ENCODE measurements at places on chromosomes 1 and 21.

GRCh38 chr1:55039342-55040082 lies at the start of gene PCSK9:
Gene PCSK9, plus strand, starts transcription at chr1:55039548. Its CDS starts 290 bp downstream, at chr1:55039838.
- no peak for DNase-seq

DNA sequence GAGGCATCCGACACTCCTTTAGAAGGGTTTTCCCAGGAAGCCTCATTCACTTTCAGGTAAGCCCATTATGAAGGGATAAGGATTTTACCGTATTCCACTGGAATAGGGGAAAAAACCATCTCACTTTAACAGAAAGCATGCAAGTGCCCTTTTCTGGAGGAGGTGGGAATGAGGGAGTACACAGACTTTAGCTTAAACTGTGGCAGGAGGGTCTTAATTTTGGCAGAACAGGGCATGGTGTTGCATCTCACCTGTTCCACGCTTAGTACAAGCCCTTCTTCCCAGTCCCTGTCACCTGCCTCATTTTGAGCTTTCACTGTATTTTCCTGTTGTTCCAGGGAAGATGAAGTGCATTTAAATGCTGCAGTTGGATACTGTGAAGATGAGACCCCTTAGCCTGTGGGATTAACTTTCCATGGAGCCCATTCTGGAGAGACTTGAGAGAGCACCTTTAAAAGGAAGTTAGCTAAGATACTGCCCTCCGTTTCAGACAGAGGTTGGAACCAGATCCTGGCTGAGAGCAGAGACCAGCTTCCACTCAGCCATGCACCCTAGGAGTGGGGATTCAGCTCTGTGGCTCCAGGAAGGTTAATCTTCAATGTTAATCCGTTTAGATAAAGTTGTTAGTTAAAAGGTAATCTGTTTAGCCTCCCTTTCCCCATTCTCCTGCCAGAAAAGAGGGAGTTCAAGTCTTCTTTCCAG lies 42.6 kb downstream of the PBX1 start:
- DNase-seq: no peak

- peak; percentile 78 for DNase-seq
These were observed 6.9 kb downstream of the TNFRSF1B start for GRCh38 chr1:12173631-12174121.

- DNase-seq: no peak
These were observed 18.5 kb upstream of the KCNE2 start for GRCh38 chr21:34345091-34345871.

GRCh38 chr1:159743651-159744410 lies 29.4 kb upstream of the CRP start:
- DNase-seq: no peak

DNA sequence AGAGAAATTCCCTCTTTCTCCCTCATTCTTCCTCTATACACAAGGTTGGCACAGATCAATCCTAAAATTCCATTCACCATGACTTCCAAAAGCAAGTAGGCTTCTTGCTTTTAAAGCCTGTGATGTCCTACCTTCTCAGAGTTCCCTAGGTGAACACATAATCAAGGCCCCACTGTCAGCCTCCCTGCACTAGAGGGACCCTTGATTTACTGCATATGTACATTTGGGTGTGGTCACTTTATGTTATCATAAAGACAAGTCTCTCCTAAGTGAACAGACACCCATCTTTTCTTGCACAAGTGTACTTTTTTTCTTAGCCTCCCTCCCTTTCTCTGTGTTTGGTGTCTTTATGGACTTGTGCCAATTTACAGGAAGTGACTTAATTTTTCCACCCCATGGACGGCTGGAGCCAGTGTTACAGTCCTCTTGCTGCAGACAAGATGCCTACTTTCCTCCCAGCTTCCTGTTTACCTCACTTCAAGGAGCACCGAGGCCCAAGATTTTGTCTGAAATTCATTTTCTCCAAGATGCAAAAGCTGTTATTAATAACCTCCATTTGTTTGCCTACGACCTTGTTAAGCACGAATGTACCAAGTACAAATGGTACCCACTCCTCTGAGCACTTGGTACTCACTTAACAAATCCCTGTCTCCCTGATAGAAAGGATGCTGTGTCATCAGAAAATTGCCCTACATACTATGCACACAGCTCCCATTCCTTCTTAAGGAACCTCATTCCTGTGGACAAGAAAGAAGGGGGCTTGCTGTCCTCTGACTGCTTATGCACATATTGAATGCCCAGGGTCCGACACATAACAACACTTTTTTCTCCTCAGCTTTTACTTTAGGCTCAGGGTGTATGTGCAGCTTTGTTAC lies 82.8 kb upstream of the SLC44A3 start:
- no peak for DNase-seq

DNA sequence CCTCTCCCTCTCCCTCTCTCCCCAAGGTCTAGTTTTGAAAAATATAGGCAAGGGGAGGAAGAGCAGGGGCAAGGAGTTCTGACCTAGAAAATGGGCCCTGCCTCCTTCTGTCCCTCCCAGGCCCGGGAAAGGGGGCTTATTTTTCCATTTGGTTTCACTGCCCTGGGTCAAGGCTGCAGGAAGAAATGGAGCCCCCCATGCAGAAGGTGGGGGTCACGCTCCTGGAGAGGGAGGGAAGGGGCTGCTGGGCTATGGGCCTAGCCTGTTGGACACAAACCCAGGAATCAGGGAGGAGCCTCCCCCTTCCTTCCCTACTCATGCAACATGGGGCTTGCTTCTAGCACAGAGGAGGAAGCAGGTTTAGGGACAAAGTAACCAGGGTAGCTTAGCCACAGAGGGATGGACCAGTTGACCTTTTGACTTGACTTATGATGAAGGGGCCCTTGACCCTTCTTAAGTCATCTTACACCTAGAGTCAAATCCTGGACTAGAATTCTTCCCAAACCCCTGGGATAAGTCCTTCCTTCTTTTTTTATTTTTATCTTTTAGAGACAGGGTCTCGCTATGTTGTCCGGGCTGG lies 70.4 kb upstream of the SSBP3 start:
- DNase-seq: no peak

GRCh38 chr21:26572702-26573381 lies at the start of gene CYYR1:
Gene CYYR1, minus strand, starts transcription at chr21:26573286. Its CDS starts 346 bp downstream, at chr21:26572940.
- no peak for DNase-seq

DNA sequence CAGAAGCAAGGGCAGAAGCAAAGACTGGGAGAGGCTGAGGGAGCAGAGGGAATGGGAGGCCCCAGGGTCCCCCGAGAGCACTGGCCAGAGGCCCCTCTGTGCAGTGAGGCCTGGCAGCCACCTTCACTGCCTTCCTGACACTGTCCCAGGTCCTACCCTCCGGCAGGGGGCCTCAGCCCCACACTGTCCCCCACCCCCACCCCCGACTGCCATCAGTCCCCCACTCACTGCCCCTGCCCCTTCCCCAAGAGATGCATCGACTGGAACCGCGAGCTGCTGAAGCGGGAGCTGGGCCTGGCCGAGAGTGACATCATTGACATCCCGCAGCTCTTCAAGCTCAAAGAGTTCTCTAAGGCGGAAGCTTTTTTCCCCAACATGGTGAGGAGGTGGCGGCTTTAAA lies 13.0 kb upstream of the PADI6 start:
- DNase-seq: no peak

- no peak for DNase-seq
These were observed 132.8 kb downstream of the CLIC6 start for GRCh38 chr21:34801519-34802132.

GRCh38 chr21:45478115-45478801 lies 64.0 kb downstream of the SLC19A1 start:
- peak; percentile 69 for DNase-seq

GRCh38 chr1:67921725-67922489 lies 88.6 kb upstream of the GNG12 start:
- DNase-seq: no peak

DNA sequence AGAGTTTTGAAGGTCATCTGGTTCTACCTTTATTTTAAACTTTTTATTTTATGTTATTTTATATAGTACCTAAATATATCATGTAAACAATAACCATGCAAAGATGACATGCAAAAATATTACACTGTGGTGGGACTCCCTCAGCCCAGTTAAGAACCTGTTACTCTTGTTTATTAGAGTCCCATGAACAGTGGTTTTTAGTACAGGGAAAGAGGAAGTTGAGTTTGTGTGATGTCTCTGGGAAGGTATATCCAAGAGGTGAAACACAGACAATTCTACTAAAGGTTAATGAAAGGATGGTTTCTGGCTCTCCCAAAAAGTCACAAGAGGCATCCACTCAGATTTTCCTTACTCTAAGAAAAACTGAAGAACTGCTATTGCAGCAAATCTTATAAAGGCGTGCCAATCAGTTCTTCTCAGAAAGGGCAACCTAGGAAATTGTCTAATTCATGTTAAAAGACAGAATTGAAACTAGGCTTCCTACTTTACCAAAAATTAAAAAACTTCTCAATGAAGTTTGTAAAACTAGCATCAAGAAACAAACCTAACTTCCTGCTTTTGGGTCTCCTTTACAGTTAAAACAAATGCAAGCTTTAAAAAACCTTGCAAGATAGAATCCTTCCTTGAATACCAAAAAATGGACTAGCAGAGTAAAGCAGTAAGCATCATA lies 19.9 kb downstream of the GFI1 start:
- DNase-seq: no peak

DNA sequence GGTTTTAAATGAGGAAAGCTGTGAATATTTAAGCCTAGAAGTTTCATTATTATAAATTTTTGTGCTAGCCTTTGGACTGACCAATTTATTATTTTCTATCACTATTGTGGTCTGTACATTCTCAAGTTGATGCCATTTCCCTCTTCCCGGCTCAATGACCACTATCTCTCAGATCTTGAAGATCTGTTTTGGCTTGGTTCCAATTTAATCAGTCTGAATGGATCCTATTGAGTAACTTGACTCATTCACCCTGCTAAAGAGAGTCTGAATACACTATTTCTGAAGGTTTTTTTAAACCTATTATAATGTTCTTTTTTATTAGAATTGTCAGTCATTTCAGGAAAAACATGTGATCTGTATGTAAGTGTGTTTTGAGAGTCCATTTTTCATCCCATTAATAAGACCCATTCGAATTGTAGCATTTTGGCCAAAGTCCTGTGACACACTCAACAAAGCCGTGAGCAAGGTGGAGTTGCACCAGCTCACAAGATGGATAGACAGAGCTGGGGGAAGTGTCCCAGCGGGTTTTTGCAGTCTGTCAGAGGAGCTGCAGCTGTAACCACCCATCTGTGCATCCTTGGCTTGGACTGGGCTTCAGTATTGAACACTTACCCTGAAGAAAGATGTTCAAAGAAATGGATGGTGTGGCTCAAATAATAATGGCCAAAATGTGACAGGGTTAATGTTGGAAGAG lies 145.6 kb downstream of the NFIA start:
- DNase-seq: no peak

DNA sequence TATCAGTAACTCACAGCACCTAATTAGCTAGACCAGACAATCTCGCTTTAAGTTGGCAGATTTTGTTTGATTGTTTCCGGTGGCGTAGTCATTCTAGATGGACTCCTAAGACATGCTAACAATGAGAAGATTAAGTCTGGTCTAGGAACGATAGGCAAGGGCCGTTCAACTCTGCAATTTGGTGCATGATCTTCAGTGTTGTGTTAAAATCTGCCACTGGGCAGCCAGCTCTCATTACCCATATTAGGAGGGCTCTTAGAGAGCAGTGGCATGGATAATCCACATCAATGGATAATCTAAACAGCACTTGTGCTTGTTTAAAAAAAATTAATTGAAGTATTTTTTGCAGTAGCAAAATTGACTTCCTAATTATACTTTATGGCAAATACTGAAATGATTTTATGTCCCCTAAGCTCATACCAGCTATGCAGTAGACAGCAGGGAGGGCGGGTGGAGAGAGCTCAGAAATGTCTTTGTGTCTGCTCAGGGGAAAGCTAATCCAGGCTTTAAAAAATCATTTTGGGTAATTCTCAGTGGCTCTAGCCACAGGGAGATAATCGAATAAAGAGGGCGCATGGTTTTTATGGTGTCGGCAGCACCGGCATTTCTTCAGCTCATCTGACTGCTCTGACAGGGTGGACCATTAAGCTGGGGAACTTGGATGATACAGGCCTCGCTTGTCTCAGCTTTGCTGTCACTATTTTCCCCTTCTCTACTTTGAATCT lies 48.5 kb upstream of the IKBKE start:
- no peak for DNase-seq

- DNase-seq: no peak
These were observed 13.0 kb downstream of the TIE1 start for GRCh38 chr1:43313771-43314170.

- no peak for DNase-seq
These were observed 470 bp downstream of the HSD11B1 start for GRCh38 chr1:209705033-209705598.

- no peak for DNase-seq
These were observed 30.1 kb downstream of the KCNJ15 start for GRCh38 chr21:38286739-38287471.

- no peak for DNase-seq
These were observed 531 bp upstream of the HMGN2 start for GRCh38 chr1:26471498-26472319.

GRCh38 chr1:84634536-84635205 lies 55.6 kb downstream of the SSX2IP start:
- no peak for DNase-seq

GRCh38 chr21:28074676-28075075 lies 918.0 kb downstream of the LTN1 start:
- DNase-seq: no peak
